NCI-H1436 treated with DMSO at 0.1 percent for 48 hours (cell line): ENCODE measurements at places on chromosomes 16 and 17.

DNA sequence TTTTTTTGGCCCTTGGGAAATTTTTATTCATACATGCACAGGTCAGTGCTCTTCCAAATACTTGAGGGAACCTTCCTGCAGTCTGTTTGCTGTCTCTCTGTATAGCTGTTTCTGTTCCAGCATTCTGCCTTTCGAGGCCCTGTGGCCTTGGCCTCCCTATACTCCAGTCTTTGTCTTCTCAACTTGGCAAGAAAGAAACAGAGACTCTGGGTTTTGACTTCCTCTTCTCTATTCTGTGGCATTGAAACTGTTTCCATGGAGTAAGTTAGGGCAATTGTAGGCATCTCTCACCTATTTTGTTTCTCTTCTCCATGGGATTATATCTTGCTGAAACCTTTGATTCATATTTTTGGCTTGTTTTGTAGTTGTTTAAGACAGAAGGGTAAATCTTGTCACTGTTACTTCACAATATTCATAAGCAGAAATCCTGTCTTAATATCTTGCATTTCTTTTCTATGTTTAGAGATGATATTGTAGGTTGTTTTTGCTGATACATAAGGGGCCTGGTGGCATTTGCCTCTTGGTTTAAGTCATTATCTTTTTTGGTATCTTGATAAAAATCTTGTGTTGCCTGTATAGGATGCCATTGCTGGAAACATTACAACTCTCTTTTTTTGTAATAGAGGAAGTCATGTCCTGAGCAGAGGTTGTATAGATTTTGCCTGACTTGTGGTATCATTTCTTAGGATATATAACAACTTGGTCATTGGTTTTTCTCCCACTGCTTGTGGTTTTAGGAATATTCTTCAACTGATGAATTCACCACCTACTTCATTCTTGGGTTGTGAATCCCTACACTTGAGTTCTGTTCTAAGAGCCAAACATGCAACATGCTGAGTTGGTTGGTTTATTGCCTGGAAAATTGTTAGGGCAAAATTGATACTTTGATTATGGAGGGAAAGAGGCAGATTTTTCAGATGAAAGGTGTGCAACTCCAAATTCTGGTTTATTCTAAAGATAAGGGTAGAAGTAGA, 168.6 kb downstream of the FTO start:
- no peak for DNase-seq

DNA sequence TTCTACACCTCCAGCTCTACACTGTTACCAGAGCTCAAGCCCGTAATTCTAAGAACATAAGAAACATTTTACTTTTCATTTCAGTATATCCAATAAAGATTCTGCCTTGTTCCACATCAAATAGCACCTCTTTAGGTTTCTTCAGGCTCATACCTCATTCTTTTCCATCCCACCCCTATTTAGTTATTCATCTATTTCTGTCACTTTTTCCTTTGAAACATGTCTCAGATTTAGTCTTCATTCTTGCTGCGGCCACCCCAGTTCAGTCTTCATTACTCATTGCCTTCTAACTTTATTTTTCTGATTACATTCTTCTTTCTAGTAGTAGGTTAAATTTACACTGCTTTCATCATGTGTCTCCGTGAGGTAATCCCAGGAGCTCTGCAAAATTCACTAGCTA, 33.5 kb downstream of the PPM1E start:
- no peak for DNase-seq

- no peak for DNase-seq
Measured at GRCh38 chr17:44781551-44782325, 22.9 kb downstream of the ADAM11 start.

DNA sequence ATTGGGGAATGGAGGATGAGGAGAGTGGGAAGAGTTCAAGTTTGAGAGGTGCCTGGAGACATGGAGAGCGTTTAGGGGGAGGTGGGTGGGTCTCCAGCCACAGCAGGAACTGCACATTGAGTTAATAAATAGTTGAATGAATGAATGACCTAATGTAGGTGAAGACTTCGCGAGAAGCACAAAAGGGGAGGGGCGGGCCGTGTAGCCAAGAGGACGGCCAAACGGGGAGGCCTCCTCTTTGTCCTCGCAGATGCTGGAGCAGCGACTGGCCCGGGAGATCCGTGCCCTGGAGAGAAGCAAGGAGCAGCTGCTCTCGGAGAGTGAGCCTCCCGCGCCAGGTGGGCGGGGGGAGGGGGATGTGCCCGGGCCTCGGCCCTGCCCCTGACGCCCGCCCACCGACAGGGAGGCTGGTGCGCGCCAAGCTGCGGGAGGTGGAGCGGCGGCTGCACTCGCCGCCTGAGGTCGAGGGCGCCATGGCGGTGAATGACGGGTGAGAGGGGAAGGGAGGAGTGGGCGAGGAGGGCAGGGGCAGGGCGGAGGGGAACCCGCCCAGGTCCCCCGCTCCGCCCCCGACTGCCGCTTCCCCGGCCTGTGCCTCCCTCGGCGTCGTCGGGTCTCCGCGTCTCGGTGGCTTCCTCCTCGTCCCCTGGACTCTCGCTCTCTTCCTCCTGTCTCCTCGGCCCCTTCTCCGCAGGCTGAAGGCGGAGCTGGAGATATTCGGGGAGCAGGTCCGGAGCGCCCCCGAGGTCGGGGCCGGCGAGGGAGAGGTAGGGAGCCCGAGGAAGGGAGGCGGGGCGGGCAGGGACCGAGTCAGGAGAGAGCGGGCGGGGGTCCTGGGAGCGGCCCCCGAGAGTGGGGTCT, 12.9 kb downstream of the SYCE1L start:
- peak; percentile 47 for DNase-seq

DNA sequence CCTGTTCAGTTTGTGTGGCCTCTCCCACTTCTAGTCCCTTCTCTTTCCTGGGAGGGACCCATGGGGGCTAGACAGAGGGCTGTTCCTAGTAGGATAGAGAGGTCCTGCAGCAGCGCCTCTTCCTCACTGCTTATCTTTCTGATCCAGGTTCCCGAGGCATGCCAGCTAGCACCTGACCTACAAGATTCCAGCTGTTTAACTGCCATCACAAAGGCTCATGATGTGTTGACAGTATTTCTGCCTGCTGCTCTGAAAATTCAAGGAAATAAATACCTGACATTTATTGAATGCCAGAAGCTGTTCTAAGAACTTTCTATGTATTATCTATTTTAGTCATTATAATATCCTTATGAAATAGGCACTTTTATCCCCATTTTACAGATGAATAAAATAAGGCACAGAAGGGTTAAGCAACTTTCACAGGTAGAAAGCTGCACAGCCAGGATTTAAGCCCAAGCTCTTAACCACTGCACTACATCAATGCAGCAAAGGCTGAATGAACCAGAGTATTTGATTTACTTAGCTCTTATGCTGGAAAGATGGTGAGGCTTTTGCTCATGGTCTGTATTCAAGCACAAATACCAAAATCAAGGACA, 38.8 kb downstream of the HEATR6 start:
- no peak for DNase-seq

DNA sequence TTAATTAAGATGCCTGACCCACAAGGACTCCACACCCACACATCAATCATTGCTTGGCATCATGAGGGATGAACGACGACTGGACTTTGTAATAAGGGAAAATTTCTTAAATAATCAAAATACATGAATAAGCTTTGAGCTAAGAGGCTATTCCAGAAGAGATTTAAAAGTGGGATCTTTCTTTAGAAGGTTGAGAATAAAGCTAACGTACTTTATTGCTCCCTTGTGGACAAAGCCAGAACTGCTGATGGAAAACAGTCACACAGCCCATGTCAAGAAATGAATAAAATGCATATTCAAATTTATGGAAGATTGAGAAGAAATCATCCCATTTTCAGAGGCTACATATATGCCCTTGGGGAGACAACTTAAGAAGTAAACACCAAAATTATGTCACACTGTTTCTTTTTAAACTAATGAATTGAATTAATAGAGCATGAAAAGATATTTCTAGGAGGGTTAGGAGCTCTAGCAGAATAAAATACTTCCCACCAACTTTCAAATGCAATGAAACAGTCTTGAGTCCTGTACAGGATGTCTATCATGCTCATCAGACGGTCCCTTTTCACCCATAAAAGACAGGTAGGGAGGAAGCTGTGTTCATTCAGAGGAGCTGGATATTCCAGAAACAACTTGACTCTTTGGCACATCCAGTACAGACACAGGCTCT, 60.2 kb upstream of the PHOSPHO1 start:
- no peak for DNase-seq

DNA sequence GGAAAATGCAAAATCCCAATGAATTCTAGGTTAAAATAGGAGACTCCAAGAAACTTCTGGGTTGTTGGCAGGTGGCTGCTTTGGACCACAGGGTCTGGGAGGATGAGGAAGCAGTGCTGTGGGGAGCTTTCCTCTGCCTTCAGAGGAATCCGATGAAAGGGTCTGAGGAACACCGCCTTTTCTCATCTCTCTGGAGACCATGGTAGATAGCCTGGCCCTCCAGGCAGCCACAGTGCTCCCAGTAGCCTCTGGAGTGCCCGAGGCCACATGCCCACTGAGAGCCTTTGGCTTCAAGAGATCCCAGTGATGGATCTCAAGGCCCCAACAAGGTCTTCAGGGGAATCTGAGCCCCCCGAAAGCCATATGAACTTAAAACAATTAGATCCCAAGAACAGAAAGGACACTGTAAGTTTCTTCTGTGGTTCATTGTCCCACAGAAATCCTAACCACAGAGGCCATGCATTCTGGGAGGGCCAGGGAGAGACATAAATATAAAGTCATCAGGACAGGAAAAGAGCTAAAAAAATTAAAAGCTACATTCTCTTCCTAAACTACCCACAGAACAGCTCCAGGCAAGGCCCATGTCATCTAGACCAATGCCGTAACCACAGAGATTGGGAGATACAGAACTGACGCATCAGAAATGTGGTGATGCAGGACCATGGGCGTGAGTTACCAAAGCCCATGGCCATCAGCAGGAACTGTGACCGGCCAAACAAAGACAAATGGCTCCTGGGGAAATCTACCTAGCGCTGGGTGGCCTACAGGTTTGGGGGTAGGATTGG, 24.3 kb downstream of the TK2 start:
- DNase-seq = no peak

- no peak for DNase-seq
Measured at GRCh38 chr16:53048139-53048915, 4.4 kb downstream of the CHD9NB start.

GRCh38 chr16:70685938-70686375, at the start of gene MTSS2:
Gene MTSS2 (minus strand): TSS chr16:70686053. CDS start chr16:70685791, 262 bp downstream.
- DNase-seq = peak; percentile 34

DNA sequence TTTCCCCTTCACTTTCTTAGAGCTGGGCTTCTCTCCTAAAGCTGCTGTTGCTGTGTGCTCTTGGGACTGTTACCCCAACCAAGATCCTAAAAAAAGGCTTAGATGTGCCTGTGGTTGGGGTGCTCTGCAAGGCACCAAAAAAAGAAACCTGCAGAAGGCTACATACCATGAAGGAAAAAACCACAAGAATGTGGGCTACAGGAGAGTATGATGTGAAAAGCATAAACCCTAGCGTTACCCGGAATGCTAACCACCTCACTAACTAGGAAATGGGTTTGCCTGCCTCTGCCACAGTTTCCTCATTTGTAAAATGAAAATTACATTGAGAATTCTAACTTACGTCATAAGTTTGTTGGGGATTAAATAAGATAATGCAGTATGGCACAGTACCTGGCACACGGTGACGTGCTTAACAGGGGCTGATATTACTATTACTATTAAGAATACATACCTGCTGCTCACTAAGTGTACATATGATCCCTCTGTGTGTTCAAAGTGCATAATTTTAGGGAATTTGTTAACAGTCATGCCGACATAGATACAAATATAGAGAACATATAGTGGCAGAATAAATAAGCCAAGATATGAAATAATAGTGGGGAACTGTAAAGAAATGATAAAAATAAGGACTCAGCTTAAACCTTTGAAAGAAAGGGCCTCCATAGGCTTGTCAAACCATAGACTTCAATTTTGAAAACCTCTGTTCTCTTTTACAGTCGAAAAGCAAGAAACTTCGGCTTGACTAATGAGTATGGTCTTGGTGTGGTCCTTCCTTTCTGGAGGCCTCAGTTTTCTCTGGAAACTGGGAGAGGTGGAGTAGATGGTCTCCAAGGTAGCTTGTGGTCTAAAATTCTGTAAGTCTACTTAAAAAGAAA, 177.8 kb upstream of the TBX2 start:
- no peak for DNase-seq

- DNase-seq = no peak
Measured at GRCh38 chr16:87344931-87345631, 27.9 kb upstream of the C16orf95 start.

DNA sequence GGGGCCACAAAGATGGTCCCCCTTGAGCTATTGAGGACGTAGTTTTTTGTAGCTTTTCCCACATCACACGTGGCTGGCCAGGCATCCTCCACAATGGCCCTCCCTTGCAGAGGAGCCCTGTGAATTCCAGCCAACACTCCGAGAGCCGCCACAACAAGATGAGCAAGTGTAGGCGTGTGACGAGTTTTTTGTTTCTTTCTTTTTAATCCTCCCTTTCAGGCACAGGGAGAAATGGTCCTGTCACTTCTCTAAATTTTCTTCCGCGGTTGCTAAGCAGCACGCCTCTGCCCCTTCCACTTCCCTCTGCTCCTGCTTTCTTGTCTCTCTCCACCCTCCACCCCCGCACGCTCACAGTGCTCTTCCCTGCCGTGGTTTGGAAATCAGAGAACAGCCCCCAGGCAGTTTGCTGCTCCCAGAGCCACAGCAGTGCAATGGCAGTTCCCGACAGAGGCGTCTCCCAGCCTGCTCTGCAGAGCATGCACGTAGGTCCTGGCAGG, 68.0 kb upstream of the MRTFB start:
- DNase-seq = no peak

GRCh38 chr17:13099926-13100325, 82.1 kb upstream of the ELAC2 start:
- DNase-seq = no peak

- DNase-seq = no peak
Measured at GRCh38 chr16:3045758-3046640, at the start of gene MMP25. Gene MMP25 (plus strand): TSS chr16:3046561. CDS start chr16:3046918, 357 bp downstream.

- no peak for DNase-seq
Measured at GRCh38 chr16:67545665-67546024, 16.7 kb upstream of the CTCF start.

DNA sequence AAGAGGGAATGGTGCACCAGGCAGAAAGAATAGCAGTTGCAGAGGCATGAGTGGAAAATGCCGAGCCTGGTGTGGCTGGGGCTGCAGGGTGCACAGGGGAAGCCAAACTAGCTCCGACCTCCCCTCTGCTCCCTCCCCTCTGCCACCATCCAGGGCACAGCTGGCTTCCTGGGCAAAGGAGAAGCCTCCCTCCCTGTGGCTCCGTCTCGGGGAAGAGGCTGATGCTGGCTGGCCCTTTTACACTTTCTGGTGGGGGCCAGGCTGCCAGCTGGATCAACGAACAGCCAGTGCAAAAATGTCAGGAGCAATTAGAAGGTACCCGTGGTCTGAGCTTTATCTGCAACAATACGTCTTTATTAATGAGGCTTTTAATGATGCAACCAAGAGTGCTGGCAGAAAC, 37.1 kb upstream of the KCNJ12 start:
- DNase-seq = no peak
